ENCODE measurements at places on chromosomes 7 and 10. TPM values are rescaled to one million over a fixed set of nuclear protein-coding genes. Genes with fewer than 3 reads are reported as not detected.

DNA sequence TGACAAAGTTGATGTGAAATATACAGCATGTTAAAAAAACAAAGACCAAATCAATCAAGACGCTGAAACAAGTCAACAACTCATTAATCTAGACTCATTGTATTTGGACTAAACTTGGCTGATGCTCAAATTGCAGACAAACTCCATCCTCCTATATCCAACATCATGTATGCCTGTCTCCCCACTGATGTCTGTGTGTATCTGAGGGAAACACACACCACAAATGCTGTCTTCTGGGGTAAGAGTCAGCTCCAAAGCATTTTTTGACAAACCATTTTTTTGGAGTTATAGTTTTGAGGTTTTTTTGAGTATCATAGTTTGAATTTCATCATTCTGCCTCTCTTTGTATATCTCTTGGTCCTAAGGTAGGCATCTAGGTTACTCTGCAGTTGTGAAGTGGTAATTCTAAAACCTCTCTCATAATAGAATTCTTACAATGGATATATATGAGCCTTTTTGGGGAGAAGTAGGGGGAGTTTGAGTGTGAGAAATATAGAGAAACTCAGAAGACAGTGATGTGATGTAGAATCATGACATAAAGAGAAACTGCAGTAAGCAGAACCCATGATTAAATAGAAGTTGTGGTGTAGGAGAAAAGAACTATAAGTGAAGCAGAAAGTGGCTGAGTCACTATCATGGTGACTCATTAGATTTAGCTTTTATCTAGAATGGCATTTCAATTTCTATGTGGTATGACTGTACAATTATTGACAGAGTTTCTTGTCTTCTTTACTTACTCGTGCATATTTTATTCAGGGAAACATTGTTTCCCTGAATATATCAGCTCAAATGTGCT is 1531.1 kb upstream of the LRRTM3 start:
- DNase-seq: no peak

DNA sequence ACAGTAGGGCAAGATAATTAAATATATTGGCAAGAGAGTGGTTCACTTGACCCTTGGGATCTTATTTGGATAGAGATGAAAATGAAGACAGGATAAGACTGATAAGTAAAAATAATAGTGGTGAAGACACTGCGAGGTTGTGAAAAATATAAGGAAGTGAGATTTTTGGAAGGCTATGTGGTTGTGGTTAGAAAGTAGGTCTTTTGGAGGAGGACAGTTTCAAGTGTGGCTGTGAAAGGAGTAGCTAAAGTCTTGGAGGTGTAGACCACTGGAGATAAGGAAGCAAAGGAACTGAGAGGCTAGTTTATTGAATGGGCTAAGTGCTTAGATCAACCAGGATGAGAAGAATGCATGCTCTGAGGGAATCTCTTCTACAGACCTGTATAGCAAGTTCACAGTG is 11.2 kb downstream of the MIOS start:
- DNase-seq: no peak

DNA sequence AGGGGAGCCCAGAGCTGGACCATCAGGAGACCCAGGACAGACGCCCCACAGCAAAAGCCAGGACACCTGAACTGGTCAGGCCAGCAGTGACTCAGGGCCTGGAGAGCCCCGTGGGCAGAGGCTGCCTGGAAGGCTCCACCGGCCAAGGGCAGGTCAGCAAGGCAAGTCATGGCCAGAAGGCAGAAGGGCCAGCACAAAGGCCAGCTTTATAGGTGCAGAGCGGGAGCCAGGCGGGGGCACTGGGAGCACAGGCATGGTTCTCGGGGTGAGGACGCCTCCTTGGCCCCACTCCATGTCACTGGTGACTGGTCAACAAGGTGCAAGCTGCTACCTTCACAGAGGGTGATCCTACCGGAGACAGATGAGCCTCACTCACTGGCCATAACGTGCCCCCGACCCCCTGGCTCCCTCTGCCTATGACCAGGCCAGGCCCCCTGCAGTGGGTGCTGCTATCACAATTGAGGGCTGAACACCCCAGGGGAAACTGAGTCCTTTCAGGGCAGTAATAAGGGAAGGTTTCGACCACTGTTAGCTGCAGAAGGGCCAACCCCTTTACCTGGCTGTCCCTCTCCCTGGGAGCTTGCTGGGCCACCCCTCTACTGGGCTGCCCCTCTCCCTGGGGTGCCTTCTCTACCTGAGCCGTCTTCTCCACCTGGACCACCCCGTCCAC is 317.4 kb downstream of the PTPRN2 start:
- DNase-seq: no peak

DNA sequence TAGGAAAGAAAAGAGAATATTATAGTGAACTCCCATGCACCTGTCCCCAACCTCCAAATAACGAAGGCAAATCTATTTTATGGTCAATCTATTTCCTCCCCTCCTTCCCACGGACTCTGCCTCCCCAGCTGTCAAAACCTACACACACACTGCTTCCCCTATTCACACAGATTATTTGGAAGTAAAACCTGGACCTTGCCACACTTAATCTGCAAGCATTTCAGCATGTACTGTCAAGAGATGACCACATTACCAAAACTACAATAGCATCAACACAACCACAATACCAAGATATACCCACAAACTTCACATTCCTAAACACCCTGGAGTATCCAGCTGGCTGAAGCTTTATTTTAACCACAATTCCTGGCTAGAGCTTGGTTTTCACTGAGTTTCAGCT is 27.8 kb upstream of the KCNK18 start:
- DNase-seq: no peak

GRCh38 chr10:122112625-122113160 is 123.7 kb downstream of the TACC2 start:
- peak; percentile 98 for DNase-seq

DNA sequence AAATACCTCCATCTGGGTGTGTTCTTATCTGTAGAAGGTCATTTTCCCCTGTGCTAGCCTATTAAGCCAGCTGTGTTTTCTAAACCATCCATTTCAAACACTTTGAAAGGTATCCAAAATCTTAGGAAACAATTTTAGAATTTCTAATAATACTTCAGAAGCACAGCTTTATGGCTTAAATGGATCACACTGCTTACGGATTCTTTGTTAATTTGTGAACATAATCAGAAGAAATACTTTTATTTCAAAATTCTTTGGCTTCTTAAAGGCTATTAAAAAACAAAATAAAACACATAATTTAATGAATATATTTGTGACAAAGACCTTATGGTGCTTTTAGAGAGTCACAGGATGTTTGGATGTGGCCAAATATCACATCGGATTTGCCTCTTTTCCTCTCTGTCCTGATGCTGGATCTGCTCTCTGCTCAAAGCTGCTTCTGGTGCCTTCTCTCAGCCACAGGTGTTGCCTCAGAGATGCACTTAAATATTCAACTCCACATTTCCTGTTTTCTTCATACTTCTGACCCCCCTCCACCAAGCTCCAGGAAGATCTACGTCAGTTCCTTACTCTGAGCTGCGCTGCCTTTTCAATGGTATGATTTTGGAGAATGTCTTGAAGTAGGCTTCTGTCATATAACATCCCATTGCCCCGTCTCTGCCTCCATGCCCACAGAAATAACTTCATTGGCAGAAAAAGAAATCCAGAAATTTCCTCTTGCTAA is 230.6 kb downstream of the MLLT10 start:
- DNase-seq: no peak

GRCh38 chr7:29274146-29275017 is 79.8 kb downstream of the CHN2 start:
- peak; percentile 52 for DNase-seq

DNA sequence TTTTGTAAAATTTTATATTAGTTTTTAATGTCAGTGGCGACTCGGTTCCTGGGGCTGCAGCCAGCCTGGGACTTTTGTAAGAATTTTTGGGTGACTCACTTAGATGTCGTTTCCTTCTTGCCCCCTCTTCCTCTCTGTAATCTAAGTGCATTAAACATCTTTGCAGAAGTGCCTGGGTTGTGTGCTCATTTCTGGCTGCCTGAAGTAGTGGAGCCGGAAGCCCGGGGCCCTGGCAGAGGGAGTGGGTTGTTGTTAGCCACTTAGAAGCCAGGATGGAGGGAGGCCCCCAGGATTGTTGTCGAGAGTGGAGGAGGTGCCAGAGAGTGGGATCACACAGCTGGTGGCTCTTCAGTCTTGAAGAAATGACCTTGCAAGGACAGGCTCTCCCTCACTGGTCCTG is 11.0 kb upstream of the TRIM8 start:
- DNase-seq: peak; percentile 77

DNA sequence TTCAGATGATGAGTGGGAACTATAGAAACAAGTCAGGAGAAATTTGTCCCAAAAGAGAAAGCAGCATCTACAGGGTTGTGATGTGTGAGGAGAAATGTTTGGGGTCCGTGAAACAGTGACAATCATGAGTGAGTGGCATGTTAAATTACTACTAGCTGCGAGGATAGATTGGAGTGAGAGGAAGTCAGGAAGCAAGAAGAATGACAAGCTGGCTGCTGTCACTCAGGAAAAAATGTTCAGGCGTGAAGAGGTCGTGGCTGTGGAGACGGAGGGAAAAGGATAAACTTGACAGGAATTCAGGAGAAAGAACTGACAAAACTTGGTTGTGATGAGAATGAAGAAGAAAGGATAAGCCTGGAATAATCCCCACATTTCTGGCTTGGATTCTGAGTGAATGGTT is 5.1 kb upstream of the ITPRID1 start:
- no peak for DNase-seq

DNA sequence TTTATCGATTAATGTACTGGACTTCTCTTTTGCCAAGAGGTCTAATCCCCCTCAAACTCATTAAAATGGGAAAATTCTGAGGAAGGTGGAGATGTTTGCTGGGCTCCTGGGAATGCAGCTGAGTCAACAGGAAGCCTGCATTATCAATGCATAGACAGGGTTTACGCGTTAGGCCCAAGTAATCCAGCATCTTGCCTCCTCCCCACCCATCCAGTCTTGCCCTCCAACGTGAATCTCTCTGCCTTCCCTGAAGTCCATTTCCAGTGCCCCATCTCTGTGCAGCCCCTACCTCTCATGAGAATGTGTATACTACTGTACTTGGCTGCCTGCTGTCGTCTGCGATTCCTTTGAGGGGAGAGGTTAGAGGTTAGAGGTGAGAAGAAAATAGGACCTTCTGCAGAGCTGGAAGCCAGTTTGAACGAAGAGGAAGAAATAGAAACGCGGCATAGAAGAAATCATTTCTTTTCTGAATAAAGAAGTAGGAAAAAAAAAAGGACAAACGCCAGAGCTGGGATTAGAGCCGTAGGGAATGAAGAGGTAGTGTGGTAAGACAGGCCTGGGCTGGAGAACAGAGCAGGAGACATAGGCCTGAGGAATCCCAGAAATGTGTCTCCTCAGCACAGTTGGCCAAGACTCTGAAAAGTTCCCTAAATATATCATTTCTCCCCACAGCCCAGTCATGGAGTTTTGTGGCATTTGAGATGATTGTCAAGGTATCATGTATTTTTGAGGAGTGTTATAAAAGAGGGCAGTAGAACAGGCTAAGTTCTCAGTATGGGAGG is 75.6 kb downstream of the MYOF start:
- peak; percentile 32 for DNase-seq

GRCh38 chr10:77967611-77968022 is 41.1 kb upstream of the DLG5 start:
- DNase-seq: no peak

- no peak for DNase-seq
These were observed 257.0 kb downstream of the CREB5 start for GRCh38 chr7:28669330-28669729.

- DNase-seq: no peak
These were observed 112.2 kb upstream of the GALNT17 start for GRCh38 chr7:71019706-71020105.

GRCh38 chr10:108787932-108788331 is 1135.4 kb downstream of the XPNPEP1 start:
- DNase-seq: peak; percentile 86

DNA sequence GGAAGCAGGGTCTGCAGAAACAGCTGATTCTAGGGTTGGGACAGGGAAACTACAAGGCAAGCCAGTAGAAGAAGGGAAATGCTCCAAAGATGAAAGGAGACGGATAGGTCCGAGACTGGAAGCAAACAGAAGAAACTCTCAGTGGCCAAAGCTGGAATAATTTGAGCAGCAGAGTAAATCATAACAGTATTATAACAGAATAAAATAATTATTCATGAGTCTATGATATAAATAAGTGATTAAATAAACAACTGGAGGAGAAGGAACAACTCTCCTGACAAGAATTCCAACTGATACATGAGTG is 27.6 kb downstream of the EZH2 start:
- no peak for DNase-seq

GRCh38 chr7:30678805-30679204 is 3.5 kb downstream of the CRHR2 start:
- no peak for DNase-seq

- peak; percentile 88 for DNase-seq
These were observed 290.7 kb downstream of the CCDC3 start for GRCh38 chr10:12710594-12711349.

- no peak for DNase-seq
These were observed 272.0 kb downstream of the POU6F2 start for GRCh38 chr7:39249635-39250152.

DNA sequence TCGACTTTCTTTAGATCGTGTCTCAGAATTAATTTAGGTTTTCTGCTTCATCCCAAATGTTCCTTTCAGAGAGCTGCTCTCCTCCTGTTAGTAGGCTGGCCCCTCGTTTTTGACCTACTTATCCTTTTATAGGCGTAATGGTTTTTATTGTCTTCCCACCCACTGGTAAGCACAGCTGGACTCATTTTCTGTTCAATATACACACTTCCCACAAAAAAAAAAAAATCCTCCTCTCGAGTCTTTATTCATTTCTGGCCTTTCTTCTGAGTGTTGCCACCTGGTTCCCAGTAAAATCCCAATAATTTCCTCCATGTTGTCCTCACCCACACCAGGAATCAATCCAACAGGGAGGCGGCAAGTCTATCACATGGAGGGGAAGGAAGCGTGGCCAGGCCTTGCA is 970.2 kb upstream of the CELF2 start:
- DNase-seq: no peak

The SLC26A5 gene
- not detected for total RNA-seq

The AGBL3 gene
- 2.4 TPM for total RNA-seq

The STEAP1 gene
- 120 TPM for total RNA-seq

The CFAP70 gene
- total RNA-seq: 0.43 TPM

The AGAP4 gene
- total RNA-seq: 13.3 TPM

The PHF14 gene
- 17.0 TPM for total RNA-seq

The SGCE gene
- 70.4 TPM for total RNA-seq

The C1GALT1 gene
- 72.7 TPM for total RNA-seq

All from GM23248 (cell line).